ENCODE measurements at places on chromosomes 2 and 18.

GRCh38 chr2:176390276-176391147, 121.3 kb downstream of the MTX2 start:
- DNase-seq, result no peak

- peak; percentile 18 for DNase-seq
These were observed 13.4 kb downstream of the NOP58 start for GRCh38 chr2:202278944-202279343.

- DNase-seq, result no peak
These were observed 480.0 kb upstream of the SYT4 start for GRCh38 chr18:43757273-43757672.

GRCh38 chr18:7921938-7922587, 354.9 kb downstream of the PTPRM start:
- DNase-seq, result no peak

GRCh38 chr18:39990540-39990939, 1964.5 kb upstream of the PIK3C3 start:
- no peak for DNase-seq

- no peak for DNase-seq
These were observed 928.7 kb downstream of the SLC4A3 start for GRCh38 chr2:220555961-220556630.

- DNase-seq, result no peak
These were observed 105.5 kb downstream of the IRS1 start for GRCh38 chr2:226694149-226694548.

- DNase-seq, result no peak
These were observed 65.6 kb downstream of the TLK1 start for GRCh38 chr2:171095014-171095582.

GRCh38 chr2:195683174-195683573, 26.1 kb downstream of the SLC39A10 start:
- no peak for DNase-seq

- no peak for DNase-seq
These were observed 1.0 kb upstream of the REV1 start for GRCh38 chr2:99490623-99491461.

DNA sequence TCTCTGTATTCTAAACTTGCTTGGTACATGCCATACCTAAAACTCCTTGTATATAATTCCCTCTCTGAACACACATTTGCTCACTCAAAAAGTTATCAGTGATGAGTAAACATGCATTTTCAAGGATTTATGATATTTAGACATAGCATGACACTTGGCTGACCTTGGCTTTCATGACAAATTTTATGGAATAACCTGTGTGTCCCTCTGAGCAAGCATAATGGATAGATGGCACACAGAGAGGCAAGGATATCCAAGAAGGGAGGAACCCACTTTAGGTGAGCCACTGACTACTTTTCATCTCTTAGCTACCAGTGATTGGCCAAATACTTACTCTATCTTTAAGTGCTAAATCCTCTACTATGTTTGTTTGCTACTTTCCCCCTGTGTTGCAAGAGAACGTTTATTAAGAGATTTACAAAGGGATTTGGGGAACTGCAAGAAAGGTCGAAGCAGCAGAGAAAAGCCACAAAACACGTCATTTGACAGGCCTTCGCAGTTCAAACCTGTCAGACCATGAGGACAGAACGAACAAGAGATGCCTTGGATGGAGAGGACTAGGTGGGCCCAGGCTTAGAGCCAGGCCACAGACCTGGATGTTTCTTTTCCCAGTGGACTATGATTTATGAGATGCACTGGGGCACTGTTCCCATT, 379.9 kb downstream of the NBAS start:
- no peak for DNase-seq

- DNase-seq, result peak; percentile 15
These were observed 57.2 kb downstream of the MAP4K3 start for GRCh38 chr2:39379643-39380524.

DNA sequence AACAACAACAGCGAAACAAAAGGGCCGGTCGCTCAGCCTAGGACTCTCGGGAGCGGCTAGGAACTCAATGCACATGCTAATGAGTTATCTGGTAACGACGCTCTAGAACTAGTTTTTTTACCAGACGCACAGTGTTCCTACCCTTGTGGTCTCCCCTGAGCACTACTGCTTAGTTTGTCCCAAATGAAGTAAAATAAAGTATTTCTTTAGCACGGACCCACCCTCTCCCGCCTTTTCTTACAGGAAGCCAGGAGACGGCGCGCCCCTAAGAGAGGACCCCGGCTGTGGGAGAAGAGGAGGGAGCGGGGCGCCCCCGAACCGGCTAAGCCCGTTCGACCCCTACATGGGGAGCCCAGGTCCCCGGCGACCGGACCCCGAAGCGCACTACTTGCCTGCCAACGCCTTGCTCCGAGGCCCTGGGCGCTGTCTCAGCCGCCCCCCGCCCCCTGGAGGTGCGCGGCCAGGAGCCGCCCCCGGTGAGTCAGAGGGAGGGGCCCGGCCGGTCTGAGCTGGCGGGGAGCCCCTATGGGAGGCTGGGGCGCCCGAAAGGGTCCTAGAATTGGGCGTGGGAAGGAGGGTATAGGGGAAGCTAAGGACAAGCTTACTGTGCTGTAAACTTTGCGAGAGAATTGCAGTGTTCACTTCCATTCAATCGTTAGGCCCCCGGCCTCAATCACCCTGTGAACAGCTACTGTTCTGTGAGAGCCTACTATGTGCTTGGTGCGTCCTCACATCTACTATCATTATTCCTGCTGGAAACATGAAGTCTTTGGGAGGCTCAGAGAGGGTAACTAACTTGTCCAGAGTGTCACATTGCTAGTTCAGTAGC, 3.6 kb upstream of the CAPG start:
- DNase-seq, result no peak

- DNase-seq, result no peak
These were observed 16.9 kb downstream of the RAB31 start for GRCh38 chr18:9724797-9725585.

DNA sequence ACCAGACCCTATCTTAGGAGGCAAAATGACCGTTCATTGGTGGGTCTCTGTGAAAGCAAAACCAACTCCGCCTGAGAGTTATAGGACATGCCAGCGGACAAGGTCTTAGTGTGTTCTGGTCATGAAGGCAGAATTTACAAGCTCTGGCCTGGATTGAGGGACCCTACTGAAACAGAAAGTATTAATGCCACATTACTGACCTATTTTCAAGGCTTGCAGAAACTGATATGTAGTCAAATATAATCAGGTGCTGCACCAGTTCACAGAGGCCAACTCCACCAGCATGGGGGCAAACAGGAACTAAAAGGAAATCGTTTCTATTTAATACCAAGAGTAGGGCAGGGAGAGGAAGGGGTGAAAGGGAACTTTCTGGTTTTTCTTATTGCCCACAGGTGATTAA, 19.7 kb downstream of the TYMS start:
- no peak for DNase-seq

DNA sequence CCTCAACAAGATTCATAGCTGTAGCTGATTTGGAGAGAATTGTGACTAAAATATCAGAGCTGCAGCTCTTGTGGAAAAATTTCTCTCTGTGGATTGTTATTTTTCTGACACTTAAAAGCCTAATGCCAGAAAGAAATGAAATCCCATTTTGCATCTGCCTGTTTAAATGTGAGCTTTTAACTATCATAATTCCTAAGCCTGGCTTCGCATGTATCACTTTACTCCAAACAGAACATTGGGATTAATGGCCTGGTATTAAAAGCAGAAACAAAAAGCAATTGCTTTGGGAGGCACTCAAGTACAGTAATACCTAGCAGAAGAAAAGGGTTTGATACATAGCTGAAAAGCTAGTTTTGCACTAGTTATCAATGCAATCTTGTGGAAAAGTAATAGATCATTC, 164.2 kb upstream of the FSHR start:
- DNase-seq, result no peak

GRCh38 chr2:101328474-101329007, 20.0 kb upstream of the RNF149 start:
- peak; percentile 66 for DNase-seq

DNA sequence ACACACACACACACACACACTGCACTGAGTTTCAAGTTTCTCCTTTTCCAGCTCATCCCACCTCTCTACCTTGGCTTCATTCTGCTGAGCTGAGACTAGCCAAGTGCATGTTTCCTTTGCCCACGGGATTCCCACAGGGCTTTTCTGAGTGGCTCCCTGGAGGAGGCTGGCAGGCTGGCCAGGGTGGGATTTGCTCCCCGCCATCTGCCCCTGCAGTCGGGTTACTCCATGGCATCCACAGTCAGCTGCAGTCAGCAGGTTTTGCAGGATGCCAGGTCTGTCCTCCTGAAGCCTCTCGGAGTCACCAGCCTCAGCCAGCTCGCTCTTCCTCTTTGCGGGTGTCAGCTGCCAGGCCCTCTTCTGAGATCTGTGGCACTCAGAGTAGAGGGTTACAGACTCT, 783.7 kb upstream of the SOX11 start:
- DNase-seq, result no peak

DNA sequence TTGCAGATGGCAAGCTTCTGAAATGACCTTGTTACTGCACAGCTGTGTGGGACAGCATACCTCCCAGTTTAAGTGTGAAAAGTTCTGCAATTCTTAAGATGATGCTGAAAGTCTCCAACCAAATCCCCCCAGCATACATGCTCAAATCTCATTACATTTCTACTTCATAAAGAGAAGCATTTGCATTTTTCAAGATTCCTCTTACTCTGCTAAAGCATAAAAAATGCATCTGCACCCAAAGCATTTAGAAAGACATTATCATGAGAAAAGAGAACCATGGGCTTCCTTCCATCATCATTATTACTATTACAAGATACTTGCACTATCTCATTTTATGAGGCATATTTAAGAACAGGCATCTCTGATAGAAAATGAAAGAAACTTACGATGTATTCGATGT, 236.9 kb upstream of the REV1 start:
- DNase-seq, result no peak

DNA sequence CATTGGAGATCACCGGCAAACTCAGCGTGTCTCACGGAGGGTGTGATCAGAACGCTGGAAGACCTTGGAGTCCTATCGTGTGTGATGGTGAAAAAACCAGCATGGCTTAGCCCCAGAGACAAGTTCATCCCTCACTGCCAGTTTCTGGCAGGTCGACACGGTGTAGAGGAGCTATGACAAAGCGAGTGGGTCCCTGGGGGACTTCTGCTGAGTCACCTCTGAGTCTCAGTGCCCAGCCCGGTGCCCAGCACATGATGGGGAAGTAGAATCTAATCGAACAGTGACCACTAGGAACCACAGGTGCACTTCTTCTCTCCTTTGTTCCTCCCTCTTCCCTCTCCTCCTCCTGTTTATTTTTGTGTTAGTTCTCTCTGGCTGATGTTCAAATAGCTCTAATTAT, 45.9 kb upstream of the KCNF1 start:
- no peak for DNase-seq

DNA sequence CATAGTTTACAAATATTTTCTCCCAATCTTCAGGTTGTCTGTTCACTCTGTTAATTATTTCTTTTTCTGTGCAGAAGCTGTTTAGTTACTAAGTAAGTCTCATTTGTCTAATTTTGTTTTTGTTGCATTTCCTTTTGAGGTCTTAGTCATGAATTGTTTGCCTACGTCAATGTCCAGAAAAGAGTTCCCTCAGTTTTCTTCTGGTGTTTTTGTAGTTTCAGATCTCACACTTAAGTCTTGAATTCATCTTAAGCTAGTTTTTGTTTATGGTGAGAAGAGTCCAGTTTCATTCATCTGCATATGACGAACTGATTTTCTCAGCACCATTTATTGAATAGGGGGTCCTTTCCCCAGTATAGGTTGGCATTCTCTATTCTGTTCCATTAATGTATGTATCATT, 1252.2 kb upstream of the TMEFF2 start:
- no peak for DNase-seq

GRCh38 chr2:65393743-65394422, 38.5 kb downstream of the SPRED2 start:
- DNase-seq, result no peak

DNA sequence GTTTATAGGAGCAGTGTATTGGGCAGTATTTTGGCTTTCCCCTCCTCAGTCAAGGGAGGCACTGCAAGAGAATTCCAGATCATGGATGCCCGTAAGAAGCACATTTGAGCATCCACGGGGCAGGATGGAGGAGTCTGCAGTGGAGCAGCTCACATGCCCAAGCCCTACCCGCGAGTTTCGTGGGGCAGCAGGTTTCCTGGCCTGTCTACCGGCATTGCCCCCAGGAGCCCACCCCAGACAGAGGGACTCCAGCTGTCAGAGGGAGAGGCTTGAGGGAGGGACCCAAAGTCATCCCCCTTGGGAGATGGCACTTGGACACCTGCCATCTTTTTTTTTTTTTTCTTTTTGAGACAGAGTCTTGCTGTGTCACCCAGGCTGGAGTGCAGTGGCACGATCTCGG, 31.3 kb downstream of the TMEM177 start:
- no peak for DNase-seq

GRCh38 chr2:168490015-168490874, 34.2 kb downstream of the CERS6 start:
- DNase-seq, result peak; percentile 50

- no peak for DNase-seq
These were observed 771.9 kb downstream of the ERBB4 start for GRCh38 chr2:211766689-211767088.

DNA sequence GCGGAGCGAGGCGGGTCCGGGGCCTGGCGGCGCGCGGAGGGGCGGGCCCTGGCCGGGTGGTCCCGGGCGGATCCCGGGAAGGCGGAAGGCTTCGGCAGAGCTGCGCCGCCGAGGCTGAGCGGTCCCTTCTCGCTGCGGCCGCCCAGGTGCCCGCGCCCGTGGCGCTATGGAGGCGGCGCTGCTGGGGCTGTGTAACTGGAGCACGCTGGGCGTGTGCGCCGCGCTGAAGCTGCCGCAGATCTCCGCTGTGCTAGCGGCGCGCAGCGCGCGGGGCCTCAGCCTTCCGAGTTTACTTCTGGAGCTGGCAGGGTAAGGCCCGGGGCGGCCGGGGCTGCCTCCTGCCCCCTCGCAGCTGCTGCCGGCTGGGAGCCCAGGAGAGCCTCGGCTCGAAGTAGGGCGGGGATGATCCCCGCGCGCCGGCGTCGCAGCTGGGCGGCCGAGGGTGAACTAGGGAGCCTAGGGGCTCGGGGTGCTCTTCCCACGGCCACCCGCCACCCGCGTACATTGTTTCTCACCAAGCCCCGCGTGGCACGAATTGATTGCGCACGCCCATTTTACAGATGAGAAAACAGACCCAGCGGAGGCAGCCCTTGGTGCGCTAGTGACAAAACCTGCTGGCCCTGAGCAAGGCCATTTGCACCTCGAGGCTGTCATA, at the start of gene SLC66A3:
Gene SLC66A3, plus strand, starts transcription at position 87 of the 655 bp plus-strand sequence. Its CDS starts 80 bp downstream, at position 167.
- DNase-seq, result peak; percentile 86

- DNase-seq, result no peak
These were observed 63.5 kb downstream of the TBC1D8 start for GRCh38 chr2:101087638-101088037.

DNA sequence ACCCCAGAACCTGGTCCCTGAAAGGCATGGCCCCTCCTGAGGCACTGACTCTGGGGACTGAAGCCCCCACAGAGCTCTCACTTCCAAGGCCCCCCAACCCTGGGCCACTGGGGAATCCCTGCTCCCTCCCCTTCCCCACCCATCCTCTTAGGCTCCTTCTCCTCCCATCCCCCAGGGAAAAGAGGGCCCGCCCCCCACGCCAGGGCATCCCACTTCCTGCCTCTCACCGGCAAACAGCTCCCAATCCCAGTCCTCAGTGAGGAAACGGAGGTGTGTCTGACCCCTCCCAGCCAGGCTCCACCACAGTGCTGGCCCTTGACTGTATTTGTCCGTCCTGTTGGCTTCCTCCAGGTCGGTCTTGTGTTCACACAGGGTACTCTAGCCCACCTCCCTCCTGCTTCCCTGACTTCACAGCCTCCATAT, 35.0 kb upstream of the PTMA start:
- no peak for DNase-seq

- no peak for DNase-seq
These were observed 133.6 kb downstream of the NFATC1 start for GRCh38 chr18:79529296-79529695.

- no peak for DNase-seq
These were observed 88.1 kb upstream of the MAP4K4 start for GRCh38 chr2:101609433-101609832.

- no peak for DNase-seq
These were observed 163.5 kb upstream of the BOD1L2 start for GRCh38 chr18:56983275-56983992.
